Esophagus muscularis mucosa (tissue), 4 donors: ENCODE measurements at places on chromosomes 7 and 10. TPM values are rescaled to one million over a fixed set of nuclear protein-coding genes. Genes with fewer than 3 reads are reported as not detected.

DNA sequence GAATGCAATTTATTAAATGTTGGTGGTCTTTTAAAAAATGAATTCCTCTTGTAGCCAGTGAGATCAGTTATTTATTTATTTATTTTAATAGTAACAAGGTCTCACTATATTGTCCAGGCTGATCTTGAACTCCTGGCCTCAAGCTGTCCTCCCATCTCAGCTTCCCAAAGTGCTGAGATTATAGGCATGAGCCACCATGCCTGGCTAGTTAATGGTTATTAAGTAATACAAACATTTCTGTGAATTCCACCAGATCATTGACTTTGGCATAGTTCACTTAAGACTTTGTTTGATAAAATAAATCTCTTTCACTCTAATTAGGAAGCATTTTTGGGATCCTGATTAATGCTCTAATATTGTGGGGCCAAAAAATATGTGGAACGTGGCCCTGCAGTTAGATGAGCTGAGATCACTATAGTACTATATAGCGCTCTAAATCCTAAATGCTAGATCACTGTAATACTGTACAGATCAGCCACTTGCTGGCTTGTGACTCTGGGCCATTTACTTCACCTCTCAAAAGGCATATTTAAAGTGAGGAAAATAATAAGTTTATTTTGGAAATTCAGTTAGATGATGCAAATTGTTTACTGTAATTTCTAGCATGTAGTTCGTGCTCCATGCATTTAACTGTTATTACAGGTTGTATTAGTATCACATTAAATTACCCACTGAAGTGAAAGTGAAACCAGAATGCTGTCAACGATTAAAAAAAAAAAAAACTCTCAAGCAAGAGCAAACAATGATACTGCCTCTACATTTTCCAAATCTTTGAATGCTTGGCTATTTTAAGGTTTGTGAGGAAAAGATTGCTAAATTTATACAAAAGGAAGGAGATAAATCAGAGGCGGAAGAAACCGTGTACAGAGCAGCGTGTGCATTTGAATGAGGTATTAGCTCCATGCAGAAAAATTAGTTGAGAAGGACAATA is 15.9 kb upstream of the FAS start:
- no peak for DNase-seq

DNA sequence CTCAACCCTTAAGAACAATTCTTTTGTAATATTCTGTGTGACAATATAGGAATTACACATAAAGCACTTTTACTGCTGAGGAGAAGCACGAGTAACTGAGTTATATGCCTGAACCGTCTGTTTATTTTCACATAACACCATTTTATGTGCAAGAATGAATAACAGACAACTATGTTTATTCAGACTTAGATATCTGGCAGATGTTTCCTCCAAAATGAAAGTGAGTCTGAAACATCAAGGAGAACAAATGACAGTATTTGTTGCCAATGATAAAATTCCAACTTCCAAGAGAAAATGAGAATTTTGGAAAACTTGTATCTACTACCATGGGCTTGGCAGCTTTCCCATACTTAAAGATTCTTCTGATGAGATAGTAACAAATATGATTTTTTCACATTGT is 51.4 kb downstream of the DNMBP start:
- no peak for DNase-seq

GRCh38 chr10:110456046-110456445 is 41.7 kb upstream of the DUSP5 start:
- DNase-seq = no peak

Gene SEPHS1
- 37.0 TPM for total RNA-seq

Gene INMT
- total RNA-seq = 172 TPM

Gene CD36
- total RNA-seq = 91.6 TPM
